Renal cortex interstitium (tissue), 15 donors: ENCODE measurements at places on chromosomes 6 and 20. TPM values are rescaled to one million over a fixed set of nuclear protein-coding genes. Genes with fewer than 3 reads are reported as not detected.

DNA sequence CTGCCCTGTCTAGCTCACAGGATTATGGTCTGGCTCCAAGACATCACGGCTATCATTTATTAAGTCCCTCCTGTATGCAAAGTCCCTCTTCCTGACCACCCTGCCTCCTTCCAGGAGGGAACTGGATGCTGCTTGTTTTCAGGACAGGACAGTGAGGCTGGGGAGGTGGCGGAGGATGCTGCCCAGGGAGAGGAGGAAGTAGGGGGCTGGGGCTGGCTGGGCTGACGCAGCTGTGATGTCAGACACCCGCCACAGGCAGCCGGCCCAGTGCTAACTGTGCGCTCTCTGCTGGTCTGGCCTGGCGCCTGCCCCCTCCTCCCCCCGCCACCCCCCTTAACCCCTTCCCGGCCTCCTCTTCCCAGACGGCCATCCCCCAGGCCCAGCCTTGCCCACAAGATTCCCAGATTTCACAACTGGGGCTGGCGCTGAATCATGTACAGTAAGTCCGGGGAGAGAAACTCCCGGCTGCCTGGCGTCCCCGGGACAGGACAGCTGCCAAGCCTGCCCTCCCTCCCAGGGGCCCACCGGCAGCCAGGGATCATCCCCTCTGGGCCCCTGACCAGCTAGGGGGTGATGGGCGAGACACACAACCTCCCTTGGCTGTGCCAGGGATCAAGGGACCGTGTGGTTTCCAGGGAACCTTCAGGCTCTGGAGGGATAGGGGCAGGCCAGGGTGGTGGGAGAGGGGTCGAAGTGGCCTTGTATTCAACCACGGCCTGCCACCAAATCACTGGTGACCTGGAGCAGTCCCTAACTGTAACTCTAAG lies 118.1 kb downstream of the CEBPB start:
- no peak for DNase-seq

DNA sequence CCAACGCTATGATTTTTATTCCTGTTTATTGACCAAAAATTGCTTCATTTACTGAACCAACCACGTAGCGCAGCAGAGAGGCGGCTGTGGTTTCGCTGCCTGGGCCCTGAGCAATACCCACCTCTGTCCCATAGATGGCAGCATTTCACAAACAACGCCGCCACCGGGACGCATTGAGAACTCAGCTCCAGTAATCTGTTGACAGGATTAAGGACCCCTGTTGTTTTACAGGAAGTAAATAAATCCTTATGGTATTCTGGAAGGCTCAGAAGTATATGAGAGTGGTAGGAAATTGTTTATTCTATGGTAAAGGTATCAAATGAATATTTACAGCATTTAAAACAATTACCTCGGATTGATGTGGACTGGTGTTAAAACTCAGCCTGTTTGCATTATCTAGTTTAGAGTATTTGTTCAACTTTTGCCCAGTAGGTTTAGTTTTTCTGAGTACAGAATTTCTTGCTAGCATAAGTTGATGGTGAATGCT lies 547.9 kb upstream of the SLC35B3 start:
- peak; percentile 62 for DNase-seq

- DNase-seq: no peak
Measured at GRCh38 chr6:7991536-7991935, 72.7 kb downstream of the BLOC1S5 start.

The TUBB2B gene
- 109 TPM for polyA plus RNA-seq
